ENCODE measurements at places on chromosomes 12 and 14. TPM values are rescaled to one million over a fixed set of nuclear protein-coding genes. Genes with fewer than 3 reads are reported as not detected.

AVPR1A gene
- total RNA-seq, result not detected

ST8SIA1 gene
- total RNA-seq, result not detected

CPM gene
- 8.8 TPM for total RNA-seq

DNA sequence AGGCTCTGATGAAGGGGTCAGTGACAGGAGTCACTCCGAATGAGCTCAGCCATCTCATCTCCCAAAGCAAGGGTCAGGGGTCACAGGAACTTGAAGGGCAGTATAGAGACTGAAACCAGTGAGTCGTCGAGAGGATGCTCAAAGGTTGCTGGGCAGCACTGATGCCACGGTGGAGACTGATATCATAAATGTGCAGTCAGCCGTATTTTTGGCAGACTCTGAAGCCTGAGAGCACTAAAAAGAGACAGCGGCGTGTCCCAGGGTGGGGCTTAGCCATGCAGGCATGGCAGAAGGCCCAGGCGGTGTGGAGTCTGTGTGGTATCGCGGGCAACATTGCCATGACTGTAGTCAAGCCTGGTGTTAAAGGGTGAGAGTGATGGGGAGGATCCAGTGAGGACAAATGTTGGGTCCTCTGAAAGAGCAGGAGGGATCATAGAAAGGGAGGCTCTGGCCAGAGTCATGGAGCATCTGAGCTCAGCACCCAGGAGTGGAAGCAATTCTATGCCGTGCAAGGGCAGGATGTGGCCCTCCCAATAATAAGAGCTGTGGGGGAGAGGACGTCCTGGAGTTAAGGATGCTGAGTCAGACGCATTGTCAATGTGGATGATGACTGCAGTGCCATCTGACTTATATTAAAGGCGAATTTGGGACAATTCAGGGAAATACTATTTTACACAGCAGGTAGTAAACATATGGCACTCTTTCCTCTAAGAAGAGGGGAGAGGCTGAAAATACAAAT lies 241.2 kb upstream of the FKBP4 start:
- no peaks in the 10 kb centered on the region for H3K4me1 ChIP-seq
- H3K36me3 ChIP-seq, result peaks cover 26% of the 10 kb centered on the region
- no peak for DNase-seq
- no peak overlapping the region for H3K4me3 ChIP-seq

DNA sequence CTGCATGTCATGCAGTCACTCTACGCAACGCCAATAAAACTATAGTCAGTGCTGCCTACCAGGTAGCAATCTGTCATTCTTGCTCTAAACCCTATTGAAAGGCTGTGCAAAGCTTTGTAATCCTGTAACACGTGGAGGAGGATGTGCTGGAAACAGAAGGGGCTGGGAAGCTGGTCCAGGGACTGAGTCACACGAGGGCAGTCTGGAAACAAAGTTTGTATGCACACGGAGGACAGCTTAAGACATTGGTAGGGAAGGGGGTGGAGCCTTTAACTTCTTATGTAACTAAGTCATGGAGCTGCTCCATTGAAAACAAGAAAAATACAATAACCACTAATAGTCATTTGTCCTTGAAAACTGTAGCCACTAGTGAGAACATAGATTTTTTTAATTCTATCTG lies 128.0 kb downstream of the BCAT1 start:
- H3K4me3 ChIP-seq, result no peak overlapping the region

GPX2 gene
- total RNA-seq, result not detected

DNA sequence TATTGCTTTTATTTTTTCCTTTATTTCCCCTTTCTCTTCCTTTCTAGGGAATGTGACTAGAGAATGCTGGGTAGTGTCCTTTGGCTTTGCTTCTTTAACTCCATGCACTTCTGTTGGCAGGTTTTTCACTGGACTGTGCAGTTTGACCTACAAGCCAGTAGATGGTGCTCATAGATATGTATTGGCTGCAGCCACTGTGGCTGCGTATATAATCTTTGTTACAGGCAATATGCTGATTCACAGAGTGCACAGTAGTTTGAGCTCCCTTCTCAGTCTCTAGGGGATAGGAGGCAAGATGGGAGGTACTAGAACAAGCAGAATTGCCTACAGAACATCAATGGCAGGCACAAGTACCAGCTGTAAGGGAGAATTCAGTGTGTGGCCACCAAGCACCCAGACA lies 503.5 kb downstream of the LRFN5 start:
- no peaks in the 10 kb centered on the region for H3K27me3 ChIP-seq
- H3K4me3 ChIP-seq, result no peak overlapping the region
- no peaks in the 10 kb centered on the region for H3K36me3 ChIP-seq

DNA sequence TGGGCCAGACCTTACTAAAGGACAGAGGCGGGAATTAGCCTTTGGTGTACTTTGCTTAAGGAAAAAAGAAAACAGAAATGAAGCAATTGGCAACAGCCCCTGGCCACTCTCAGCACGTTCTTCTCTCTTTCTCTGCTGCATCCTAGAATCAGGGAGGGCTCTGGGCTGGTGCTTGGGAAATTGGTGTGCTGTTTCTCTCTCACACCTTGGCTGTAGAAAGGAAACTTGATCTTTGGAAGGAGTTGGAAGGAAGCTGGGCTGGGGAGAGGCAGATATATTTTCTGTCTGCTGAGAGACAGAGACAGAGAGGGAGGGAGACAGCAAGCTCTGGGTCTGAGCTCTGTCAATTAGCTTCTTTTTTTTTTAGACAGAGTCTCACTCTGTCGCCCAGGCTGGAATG lies 27.4 kb downstream of the NOS1 start:
- no peaks in the 10 kb centered on the region for H3K4me1 ChIP-seq
- no peaks in the 10 kb centered on the region for H3K27me3 ChIP-seq
- H3K36me3 ChIP-seq, result no peaks in the 10 kb centered on the region

LMNTD1 gene
- total RNA-seq, result 4.3 TPM

ZFHX2 gene
- total RNA-seq, result under 0.01 TPM

DNA sequence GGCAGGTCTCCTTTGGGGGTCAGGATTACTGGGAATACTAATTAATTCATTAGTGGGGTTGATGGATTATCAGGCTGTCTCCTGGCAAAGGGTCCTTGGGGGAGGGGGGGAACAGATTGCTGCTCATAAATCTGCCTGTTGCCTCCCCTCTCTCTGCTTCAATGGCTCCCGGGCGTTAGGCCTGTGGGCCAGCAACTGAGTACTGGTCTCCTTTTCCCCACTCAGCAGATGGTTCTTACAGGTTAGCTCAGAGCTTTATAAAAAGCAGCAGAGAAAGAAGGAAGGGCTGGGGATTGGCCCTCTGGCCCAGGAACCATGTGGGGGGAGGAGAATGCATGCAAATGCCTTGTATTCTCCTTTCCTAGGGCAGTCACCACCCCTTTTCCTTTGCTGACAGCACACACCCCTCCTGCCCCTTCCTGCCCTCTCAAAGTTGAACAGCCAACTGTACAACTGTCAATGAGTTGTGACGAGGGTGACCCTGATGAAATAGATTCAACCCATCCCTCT lies 2.3 kb upstream of the NEUROD4 start:
- no peaks in the 10 kb centered on the region for H3K4me1 ChIP-seq
- H3K36me3 ChIP-seq, result no peaks in the 10 kb centered on the region

- H3K36me3 ChIP-seq, result no peaks in the 10 kb centered on the region
- DNase-seq, result peak; percentile 80
- no peaks in the 10 kb centered on the region for H3K27me3 ChIP-seq
- no peak overlapping the region for H3K4me3 ChIP-seq
Measured at GRCh38 chr14:61588419-61588901, 106.9 kb upstream of the HIF1A start.

GRCh38 chr12:29783773-29784666 lies at the start of gene TMTC1:
Gene TMTC1, minus strand, starts transcription at chr12:29783942. Its CDS starts 191 bp downstream, at chr12:29783751.
- peaks cover 2% of the 10 kb centered on the region for H3K4me1 ChIP-seq
- H3K27ac ChIP-seq, result peak within 1 kb of the TSS; percentile 89
- H3K27me3 ChIP-seq, result peaks cover 8% of the 10 kb centered on the region
- DNase-seq, result peak; percentile 50

MBD6 gene
- total RNA-seq, result 1.4 TPM

- peaks cover 28% of the 10 kb centered on the region for H3K27me3 ChIP-seq
- no peak overlapping the region for H3K27ac ChIP-seq
- no peak for DNase-seq
- H3K4me1 ChIP-seq, result no peaks in the 10 kb centered on the region
Measured at GRCh38 chr14:76312821-76313220, 63.1 kb upstream of the ESRRB start.

- peaks cover 2% of the 10 kb centered on the region for H3K27me3 ChIP-seq
- no peaks in the 10 kb centered on the region for H3K4me1 ChIP-seq
- DNase-seq, result no peak
- no peak overlapping the region for H3K27ac ChIP-seq
- peak overlapping the region; percentile 27 for H3K4me3 ChIP-seq
Measured at GRCh38 chr12:32390572-32391219, 8.7 kb upstream of the FGD4 start.

- no peak overlapping the region for H3K27ac ChIP-seq
- H3K4me1 ChIP-seq, result no peaks in the 10 kb centered on the region
- H3K36me3 ChIP-seq, result no peaks in the 10 kb centered on the region
- DNase-seq, result peak; percentile 37
Measured at GRCh38 chr12:107545737-107546353, 139.8 kb upstream of the PWP1 start.

DNA sequence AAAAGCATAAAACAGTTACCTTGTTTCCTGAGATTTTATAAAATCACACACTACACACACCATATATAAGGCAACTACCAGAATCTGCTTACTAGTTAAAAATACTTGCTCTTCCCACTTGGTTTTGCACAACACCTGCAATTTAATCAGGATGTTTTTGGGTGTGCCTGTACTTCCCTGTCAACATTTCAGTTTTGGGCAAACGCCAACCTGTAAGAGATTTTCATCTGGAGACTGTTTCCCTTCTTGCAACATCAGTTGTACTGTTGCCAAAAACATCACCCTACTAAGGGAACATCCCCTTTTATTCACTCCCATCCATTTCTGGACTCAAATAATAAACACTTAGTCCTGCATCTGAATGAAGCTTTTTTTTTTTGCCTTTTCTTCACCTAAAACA lies 172.3 kb downstream of the DUSP6 start:
- peak; percentile 73 for DNase-seq
- no peak overlapping the region for H3K27ac ChIP-seq
- no peaks in the 10 kb centered on the region for H3K27me3 ChIP-seq
- H3K4me1 ChIP-seq, result peaks cover 2% of the 10 kb centered on the region

Measured in IMR-90 (cell line).